ENCODE measurements at places on chromosomes 7 and 10.

- peak overlapping the region; percentile 6 for H3K27ac ChIP-seq
- no peak for DNase-seq
- no peaks in the 10 kb centered on the region for H3K4me1 ChIP-seq
- no peaks in the 10 kb centered on the region for H3K27me3 ChIP-seq
- H3K36me3 ChIP-seq = peaks cover 33% of the 10 kb centered on the region
Observed at GRCh38 chr7:155312633-155313032, 15.0 kb downstream of the INSIG1 start.

DNA sequence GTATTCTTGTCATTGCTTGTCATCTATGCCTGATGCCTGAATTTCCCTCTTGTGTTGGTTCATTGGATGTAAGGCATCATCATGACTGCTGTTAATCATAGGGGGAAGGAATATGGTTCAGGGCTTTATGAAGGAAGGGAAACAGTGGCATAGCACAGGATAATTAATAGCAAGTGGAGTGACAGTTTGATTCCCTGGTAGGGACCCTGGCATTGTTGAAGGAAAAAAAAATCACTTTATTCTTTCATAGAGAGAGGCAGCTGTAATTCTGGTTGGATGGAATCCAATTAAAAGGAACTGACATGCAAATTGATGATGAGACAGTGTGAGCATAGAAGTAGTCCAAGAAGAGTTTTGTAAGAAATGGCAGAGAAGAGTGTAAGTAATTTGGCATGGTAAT is 121.4 kb downstream of the AUTS2 start:
- DNase-seq = no peak
- no peaks in the 10 kb centered on the region for H3K36me3 ChIP-seq
- no peak overlapping the region for H3K27ac ChIP-seq

DNA sequence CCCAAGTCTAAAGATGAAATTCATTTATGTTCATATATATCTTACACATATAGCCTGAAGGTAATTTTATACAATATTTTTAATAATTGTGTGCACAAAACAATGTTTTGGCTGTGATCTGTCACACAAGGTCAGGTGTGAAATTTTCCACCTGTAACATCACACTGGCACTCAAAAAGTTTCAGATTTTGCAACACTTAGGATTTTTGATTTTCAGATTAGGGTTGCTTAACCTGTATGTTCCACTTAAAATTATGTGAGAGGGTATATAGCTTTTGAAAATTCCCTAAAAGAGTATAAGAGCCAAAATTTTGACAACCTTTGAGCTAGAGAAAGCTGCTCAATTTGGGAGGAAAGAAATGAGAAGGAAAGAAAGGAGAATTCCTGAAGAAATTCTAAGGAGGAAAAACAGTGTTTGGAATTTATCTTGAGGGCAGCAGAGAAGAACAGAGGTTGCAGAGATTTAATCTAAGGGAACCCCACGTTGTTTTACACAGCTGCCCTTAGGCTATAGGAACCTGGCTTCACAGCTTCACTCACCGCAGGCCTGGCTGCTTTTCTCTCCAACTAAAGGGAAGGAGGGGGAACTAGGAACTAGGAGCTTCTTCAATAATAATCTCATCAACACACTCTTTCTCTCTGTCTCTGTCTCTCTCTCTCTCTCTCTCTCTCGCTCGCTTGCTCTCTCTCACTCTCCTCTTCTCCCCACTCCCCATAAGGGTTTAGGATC is 8.5 kb downstream of the VOPP1 start:
- H3K27ac ChIP-seq = no peak overlapping the region
- H3K4me3 ChIP-seq = no peak overlapping the region

GRCh38 chr7:121562259-121562658 is 166.2 kb upstream of the FAM3C start:
- DNase-seq = no peak
- peaks cover 6% of the 10 kb centered on the region for H3K27me3 ChIP-seq
- H3K4me3 ChIP-seq = no peak overlapping the region
- H3K36me3 ChIP-seq = no peaks in the 10 kb centered on the region

- H3K4me3 ChIP-seq = no peak overlapping the region
- H3K27ac ChIP-seq = no peak overlapping the region
- no peak for DNase-seq
- no peaks in the 10 kb centered on the region for H3K4me1 ChIP-seq
- H3K36me3 ChIP-seq = no peaks in the 10 kb centered on the region
Observed at GRCh38 chr10:123878666-123879303, 12.8 kb downstream of the CPXM2 start.

GRCh38 chr10:33402220-33403073 is 68.0 kb upstream of the NRP1 start:
- no peaks in the 10 kb centered on the region for H3K36me3 ChIP-seq
- no peak overlapping the region for H3K4me3 ChIP-seq
- H3K4me1 ChIP-seq = no peaks in the 10 kb centered on the region
- no peak for DNase-seq
- no peaks in the 10 kb centered on the region for H3K27me3 ChIP-seq

DNA sequence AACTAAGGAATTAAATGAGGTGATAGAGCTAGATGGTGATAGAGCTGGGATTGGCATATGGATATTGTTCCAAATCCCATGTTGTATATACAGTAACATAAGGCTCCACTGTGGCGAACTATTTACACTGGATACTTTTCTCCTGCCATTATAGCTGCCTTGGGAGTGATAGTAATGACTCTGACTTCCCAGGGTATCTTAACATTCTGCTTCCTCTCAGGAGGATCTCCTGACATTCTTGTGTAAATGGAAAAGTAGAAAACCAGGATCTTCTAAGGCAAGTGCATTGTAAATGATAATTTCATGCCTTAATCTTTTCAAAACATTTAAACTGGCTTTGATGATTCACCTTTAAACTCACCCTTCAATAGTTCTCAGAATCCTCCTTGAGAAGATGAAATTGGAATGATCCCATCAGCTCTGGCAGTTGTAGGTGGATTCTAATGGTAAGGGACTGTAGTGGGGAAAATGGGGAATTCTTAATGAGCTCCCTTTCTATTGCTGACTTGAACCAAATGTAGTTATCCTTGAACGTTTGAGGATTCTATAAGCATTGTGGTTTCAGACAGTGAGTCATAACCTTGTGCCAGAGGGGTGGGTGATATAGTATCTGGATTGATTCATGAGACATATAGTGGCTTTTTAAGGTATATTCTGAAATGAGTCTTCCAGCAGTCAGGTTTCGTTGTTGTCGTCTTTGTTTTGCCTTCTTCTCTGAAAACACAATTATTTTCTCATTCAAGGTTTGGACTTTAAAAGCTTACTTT is 450.0 kb downstream of the SUGCT start:
- no peaks in the 10 kb centered on the region for H3K4me1 ChIP-seq
- H3K27ac ChIP-seq = no peak overlapping the region
- no peak for DNase-seq

DNA sequence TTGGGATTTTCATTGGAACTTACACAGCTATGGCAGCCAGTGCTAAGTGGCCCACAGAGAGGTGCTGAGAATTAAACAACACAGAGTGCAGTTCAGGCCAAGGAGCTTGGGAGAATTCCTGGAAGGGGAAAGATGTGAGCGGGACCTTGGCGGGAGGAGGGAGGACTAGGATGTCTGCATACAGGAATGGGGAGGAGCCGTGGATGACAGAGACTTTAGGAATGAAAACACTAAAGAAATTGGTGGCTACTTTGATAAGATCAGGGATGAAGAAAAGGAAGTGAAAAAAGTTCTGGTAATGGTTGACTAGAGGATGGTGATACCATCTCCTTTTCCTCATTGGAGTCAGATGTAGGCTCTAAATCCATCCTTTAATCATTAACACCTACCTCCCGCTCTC is 234.2 kb upstream of the FZD8 start:
- no peaks in the 10 kb centered on the region for H3K4me1 ChIP-seq
- H3K4me3 ChIP-seq = no peak overlapping the region
- H3K36me3 ChIP-seq = no peaks in the 10 kb centered on the region
- H3K27ac ChIP-seq = no peak overlapping the region

DNA sequence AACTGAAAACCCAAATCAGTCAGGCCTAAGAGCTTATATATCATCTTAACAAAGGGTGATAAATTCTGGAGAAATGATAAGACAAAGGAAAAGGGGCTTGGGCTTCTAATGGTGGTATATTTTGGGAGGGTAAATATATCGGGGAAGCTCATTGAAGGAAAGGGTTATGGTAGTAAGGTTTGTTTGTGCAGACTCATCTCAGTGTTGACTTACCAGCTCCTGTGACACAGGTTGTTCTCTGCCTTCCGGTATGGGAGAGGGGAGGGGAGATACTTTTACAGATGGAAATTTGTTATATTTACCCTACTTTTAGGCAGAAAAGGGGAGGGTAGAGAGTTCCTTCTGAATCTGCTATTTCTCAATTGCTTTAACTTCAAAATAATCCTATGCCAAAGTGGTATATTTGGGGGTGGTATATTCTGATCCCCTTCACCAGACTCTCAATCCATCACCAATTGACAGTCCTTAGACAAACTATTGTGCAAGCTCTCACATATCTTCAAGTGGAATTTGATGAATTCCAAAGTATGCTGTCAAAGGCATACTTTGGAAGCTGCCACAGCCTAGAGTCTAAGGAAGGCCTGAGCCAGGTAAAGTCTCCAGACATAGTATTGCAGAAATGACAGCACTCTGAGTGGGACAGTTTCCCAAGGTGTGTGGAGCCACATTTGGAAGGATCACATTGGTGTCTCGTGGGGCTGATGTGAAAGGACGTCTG is 13.3 kb upstream of the PAPSS2 start:
- no peak overlapping the region for H3K4me3 ChIP-seq
- H3K4me1 ChIP-seq = no peaks in the 10 kb centered on the region
- DNase-seq = no peak
- no peaks in the 10 kb centered on the region for H3K36me3 ChIP-seq
- no peaks in the 10 kb centered on the region for H3K27me3 ChIP-seq
- no peak overlapping the region for H3K27ac ChIP-seq

DNA sequence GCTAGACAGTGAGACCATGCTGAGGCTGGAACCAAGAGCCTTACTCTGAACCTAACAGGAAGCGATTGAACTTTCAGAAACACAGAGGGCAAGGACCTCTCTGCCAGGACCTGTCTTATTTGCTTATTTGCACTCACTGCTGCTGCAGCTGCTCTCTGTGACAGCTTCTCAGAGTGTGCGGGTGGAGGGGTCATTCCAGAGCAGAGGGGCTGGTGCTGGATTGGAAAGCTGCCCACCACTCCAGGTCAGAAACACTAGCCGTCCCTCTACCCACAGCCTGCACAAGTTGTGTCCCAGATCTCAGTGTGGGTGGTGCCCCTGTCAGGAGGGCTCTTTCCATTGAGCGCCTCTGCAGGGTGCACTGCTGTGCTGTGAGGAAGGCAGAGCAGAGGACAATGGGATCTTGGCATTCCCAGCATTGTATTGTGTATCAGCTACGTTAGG is 126.2 kb downstream of the CCNY start:
- peak; percentile 34 for DNase-seq
- peaks cover 9% of the 10 kb centered on the region for H3K36me3 ChIP-seq
- no peaks in the 10 kb centered on the region for H3K27me3 ChIP-seq
- no peaks in the 10 kb centered on the region for H3K4me1 ChIP-seq
- peak overlapping the region; percentile 66 for H3K27ac ChIP-seq

DNA sequence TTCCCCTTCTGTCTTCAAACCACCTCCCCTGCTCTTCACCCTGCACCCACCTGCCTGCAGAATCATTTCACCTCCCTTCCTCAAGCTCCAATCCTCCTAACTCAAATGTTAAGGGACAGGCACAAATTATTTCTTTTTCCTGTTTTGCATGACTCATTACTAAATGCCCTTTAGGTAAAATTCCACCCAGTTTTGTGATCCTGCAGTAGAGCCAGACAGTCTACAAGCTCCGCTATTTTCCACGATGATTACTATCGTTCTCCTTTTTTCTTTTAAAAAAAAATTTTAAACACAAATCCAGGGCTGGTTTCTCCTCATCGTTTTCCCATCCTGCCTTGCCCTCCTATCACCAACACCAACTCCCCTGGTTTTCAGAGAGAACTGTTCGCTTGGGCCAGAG is 186.8 kb upstream of the YAE1 start:
- H3K4me3 ChIP-seq = no peak overlapping the region
- no peak overlapping the region for H3K27ac ChIP-seq
- DNase-seq = no peak
- H3K36me3 ChIP-seq = no peaks in the 10 kb centered on the region
- H3K27me3 ChIP-seq = peaks cover 4% of the 10 kb centered on the region
- H3K4me1 ChIP-seq = no peaks in the 10 kb centered on the region

GRCh38 chr7:117143066-117143465 is 179.8 kb downstream of the WNT2 start:
- no peaks in the 10 kb centered on the region for H3K27me3 ChIP-seq
- no peak overlapping the region for H3K4me3 ChIP-seq
- DNase-seq = no peak
- H3K27ac ChIP-seq = no peak overlapping the region
- H3K36me3 ChIP-seq = no peaks in the 10 kb centered on the region

GRCh38 chr7:97006816-97007582 is 1.6 kb downstream of the DLX6 start:
- H3K4me3 ChIP-seq = peak overlapping the region; percentile 58
- H3K36me3 ChIP-seq = peaks cover 3% of the 10 kb centered on the region
- peak overlapping the region; percentile 55 for H3K27ac ChIP-seq
- H3K4me1 ChIP-seq = peaks cover 12% of the 10 kb centered on the region

DNA sequence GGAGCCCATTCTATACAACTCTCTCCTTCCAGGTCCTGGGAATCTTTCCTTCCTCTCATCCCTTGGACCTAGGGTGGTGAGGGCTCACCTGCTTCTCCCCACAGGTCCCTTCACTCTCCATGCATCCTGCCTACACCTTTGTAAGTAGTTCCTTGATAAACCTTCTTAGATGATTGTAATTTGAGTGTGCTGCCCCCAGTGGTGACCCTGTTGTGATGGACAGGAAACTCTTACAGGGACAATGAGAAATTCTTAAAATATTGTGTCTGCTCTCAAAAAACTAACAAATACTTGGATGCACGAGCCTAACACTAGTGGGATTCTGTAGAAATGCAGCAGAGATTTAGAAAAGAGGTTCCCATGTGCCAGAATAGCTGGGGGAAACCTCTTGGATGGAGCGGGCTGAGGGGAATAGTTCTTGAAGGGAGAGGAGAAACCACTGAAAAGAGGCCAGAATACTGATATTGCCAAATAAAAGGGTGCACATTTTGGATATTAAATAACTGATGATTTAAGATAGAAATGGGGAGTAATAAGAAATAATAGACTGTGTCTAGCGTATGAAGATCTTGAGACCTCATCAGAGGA is 6.7 kb upstream of the PAXIP1 start:
- H3K27ac ChIP-seq = no peak overlapping the region
- H3K36me3 ChIP-seq = peaks cover 11% of the 10 kb centered on the region
- H3K4me3 ChIP-seq = no peak overlapping the region
- peaks cover 3% of the 10 kb centered on the region for H3K4me1 ChIP-seq

DNA sequence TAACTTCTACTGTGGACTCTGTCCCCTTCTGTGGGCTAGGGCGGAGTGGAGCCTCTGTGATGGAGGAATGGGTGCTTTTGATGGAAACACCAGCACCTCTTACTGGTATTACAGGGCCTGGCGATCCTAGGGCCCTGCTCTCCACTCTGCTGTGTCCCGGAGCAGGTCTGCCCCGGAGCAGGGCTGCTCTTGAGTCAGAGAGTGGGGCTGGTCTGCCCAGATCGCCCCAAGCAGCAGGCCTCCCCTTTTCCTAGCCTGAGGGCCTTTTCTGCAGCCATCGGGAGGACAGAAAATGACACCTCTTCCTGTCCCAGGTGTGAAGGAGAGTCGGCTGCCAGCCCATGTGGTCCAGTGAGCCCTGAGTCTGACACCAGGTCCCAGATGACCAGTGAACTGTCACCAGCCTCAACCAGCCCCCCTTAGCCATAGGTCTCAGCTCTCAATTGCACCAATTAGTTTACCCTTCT is 1.4 kb downstream of the ZNF282 start:
- peaks cover 45% of the 10 kb centered on the region for H3K4me1 ChIP-seq
- H3K36me3 ChIP-seq = peaks cover 39% of the 10 kb centered on the region
- no peaks in the 10 kb centered on the region for H3K27me3 ChIP-seq

GRCh38 chr10:104323760-104324201 is 14.5 kb downstream of the ITPRIP start:
- DNase-seq = no peak
- no peaks in the 10 kb centered on the region for H3K27me3 ChIP-seq
- H3K27ac ChIP-seq = peak overlapping the region; percentile 91
- peaks cover 97% of the 10 kb centered on the region for H3K4me1 ChIP-seq
- H3K36me3 ChIP-seq = peaks cover 44% of the 10 kb centered on the region
- peak overlapping the region; percentile 65 for H3K4me3 ChIP-seq
